ENCODE measurements at places on chromosomes 6 and 20. TPM values are rescaled to one million over a fixed set of nuclear protein-coding genes. Genes with fewer than 3 reads are reported as not detected.

The EDN1 gene
- total RNA-seq: 0.10 TPM

DNA sequence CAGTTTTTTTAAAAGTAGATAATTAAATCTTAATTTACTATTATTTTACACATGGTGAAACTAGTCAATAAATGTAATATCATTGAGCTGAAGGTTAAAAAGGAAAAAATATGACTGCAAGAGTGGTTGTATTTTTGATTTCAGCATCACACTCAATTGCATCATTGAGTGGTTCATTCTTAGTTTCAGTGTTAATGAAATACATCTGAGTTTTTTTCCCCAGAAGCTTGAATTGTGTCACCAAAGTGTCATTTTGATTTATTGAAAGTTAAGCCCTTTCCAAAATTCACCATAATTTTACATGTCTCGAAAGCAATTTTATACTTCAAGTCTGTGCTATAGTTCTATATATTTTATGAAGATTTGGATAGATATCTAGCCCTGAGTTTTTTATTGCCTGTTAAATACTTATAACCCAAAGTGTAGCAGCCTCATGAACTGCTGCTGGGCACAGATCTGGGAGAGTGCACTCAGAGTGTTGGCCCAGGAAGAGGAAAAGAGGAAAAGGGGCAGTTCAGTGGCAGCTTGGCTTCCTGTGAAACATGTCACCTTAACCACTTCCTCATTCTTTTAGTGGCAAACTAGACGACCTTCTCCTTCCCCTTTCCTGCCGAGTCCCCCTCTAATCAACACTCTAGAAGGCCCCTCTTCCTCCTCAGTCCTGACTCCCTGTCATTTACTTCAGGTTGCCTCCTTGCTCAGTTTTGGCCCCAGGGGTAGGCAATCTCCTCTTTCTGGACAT lies 140.7 kb downstream of the ESR1 start:
- H3K36me3 ChIP-seq: no peaks in the 10 kb centered on the region
- peaks cover 2% of the 10 kb centered on the region for H3K27me3 ChIP-seq
- peaks cover 8% of the 10 kb centered on the region for H3K4me1 ChIP-seq
- no peak overlapping the region for H3K27ac ChIP-seq
- no peak for DNase-seq

The TCF21 gene
- not detected for total RNA-seq

GRCh38 chr20:61014491-61014890 lies 237.6 kb upstream of the CDH4 start:
- H3K4me3 ChIP-seq: no peak overlapping the region
- no peak overlapping the region for H3K27ac ChIP-seq
- no peaks in the 10 kb centered on the region for H3K4me1 ChIP-seq
- no peak for DNase-seq
- no peaks in the 10 kb centered on the region for H3K36me3 ChIP-seq

DNA sequence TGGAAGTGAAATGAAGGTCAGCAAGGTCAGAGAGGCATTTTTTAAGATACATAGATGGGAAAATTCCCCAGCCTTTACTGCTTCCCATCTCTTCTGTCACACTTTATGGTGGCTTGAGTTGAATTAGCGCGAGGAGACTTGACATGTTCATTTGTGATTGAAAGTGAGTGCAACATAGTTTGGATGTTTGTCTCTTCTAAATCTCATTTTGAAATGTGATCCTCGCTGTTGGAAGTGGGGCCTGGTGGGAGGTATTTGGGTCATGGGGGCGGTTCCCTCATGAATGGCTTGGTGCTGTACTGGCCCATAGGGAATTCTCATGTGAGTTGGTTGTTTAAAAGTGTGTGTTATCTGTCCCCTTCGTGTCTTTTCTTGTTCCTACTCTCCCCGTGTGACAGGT lies 237.2 kb downstream of the CDKAL1 start:
- no peaks in the 10 kb centered on the region for H3K4me1 ChIP-seq
- no peaks in the 10 kb centered on the region for H3K36me3 ChIP-seq
- H3K4me3 ChIP-seq: no peak overlapping the region
- no peaks in the 10 kb centered on the region for H3K27me3 ChIP-seq
- DNase-seq: no peak
- no peak overlapping the region for H3K27ac ChIP-seq

- no peak overlapping the region for H3K4me3 ChIP-seq
- H3K27me3 ChIP-seq: no peaks in the 10 kb centered on the region
- no peak overlapping the region for H3K27ac ChIP-seq
These were observed 59.8 kb upstream of the FNDC1 start for GRCh38 chr6:159109391-159109790.

Data from activated CD4-positive, alpha-beta memory T cell treated with anti-CD3 and anti-CD28 coated beads, Interleukin-2, amount 10 ng/mL, durations not matched to agents 7 days and 5 days (primary cell).